Foreskin keratinocyte (primary cell): ENCODE measurements at places on chromosomes 12 and 14. TPM values are rescaled to one million over a fixed set of nuclear protein-coding genes. Genes with fewer than 3 reads are reported as not detected.

GRCh38 chr12:64745980-64746379 lies 13.2 kb downstream of the GNS start:
- no peak for DNase-seq

DNA sequence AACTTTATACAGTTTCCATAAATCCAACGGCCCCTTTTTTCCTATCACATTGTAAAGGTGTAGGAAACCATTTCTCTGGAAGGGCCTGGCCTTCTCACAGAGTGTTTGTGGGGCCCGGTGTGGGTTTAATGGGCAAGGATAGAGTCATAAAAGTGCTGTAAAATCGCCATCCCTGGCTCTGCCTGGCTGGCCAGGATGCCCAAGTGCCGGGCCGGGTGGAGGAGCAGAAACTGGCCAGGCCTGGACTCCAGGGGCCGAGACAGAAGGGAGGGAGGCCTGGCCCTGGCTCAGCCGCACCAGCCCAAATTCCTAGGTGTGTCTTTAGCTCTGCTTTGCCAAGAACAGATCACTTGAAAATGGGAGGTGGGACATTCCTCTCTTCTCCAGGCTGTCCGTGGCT lies 77.1 kb upstream of the DICER1 start:
- no peak for DNase-seq

- no peak for DNase-seq
Observed at GRCh38 chr14:99946652-99947489, 118.4 kb upstream of the EVL start.

Gene GPR132
- total RNA-seq = not detected in 2 replicates

DNA sequence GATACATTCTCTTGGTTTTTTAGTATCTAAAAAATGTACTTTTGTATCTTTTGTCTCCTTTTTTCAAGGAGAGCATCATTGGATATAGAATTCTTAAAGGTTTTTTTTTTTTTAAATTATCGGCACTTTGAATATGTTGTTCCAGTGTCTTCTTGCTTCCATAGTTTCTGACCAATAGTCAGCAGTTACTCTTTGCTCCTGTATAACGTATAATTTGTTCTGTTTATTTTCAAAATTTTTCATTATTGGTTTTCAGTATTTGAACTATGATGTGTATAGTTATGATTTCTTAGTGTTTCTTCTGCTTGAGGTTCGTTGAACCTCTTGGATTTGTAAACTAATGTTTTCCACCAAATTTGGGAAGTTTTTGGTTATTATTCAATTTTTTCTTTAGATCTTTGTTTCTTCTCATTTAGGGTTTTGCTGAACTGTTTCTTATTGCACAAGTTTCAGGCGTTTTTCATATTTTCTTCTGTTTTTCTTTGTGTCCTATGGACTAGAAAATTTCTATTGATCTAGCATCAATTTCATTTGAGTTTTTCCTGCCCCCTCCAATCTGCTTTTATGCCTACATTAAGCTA lies 93.9 kb downstream of the PLBD1 start:
- DNase-seq = peak; percentile 23

DNA sequence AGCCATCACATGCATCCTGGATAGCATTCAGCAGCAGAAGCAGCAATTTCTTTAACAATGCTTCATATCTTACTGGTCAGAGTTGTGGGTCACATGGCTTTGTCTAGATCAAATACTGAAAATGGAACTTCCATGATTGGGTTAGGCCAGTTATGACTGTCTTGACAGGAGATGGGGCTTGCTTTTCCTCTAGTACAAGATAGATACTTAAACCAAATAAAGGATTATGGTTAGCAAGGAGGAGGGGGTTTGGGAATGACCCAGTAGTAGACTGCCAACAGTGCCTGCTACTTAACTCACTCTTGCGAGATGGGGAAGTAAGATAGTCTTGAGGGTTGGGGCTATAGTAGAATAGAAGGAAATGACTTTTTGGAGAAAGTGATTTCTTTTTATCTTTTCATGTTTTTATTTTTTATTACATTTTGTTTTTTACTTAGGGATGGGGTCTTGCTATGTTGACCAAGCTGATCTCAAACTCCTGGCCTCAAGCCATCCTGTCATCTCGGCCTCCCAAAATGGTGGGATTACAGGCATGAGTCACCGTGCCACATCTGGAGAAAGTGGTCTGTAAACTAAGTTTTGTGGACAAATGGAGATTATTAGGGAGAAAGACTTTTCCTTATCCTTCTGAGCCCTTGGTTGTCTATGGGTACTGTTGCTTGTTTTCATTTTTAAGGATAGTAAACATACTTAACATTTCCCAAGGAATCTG lies 37.6 kb downstream of the WNK1 start:
- no peak for DNase-seq

- no peak for DNase-seq
Observed at GRCh38 chr12:116835484-116835883, 45.8 kb downstream of the HRK start.

- peak; percentile 50 for DNase-seq
Observed at GRCh38 chr14:67526676-67527459, 6.2 kb upstream of the PLEKHH1 start.

GRCh38 chr12:13179211-13180074 lies 17.1 kb upstream of the EMP1 start:
- peak; percentile 70 for DNase-seq

Gene STYK1
- total RNA-seq = 3.1 and 3.7 TPM in 2 replicates

GRCh38 chr12:10968765-10969456 lies 17.8 kb downstream of the TAS2R50 start:
- DNase-seq = peak; percentile 43

- DNase-seq = no peak
Observed at GRCh38 chr12:132466241-132467201, 23.4 kb upstream of the FBRSL1 start.

- no peak for DNase-seq
Observed at GRCh38 chr14:89162586-89162985, 254.4 kb downstream of the FOXN3 start.

DNA sequence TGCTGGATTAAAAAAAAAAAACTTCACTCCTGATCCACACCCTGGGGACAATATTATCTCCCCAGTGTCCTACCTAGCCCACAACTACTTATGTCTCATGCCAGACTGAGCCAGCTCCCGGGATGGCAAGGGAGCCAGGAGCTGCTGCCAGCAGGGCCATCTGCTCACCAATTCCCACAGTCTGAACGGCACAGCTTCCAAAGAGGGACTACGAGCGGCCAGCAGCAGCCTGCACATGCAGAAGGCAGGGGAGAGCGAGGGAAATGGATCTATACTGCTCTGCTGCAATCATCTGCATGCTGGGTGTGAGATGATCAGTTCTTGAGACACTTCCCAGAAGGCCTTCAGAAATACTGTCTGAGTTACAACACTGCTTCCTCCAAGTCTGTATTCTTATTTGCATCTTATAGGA lies 11.1 kb downstream of the SSH1 start:
- no peak for DNase-seq

Gene ANP32D
- not detected in 2 replicates for total RNA-seq

DNA sequence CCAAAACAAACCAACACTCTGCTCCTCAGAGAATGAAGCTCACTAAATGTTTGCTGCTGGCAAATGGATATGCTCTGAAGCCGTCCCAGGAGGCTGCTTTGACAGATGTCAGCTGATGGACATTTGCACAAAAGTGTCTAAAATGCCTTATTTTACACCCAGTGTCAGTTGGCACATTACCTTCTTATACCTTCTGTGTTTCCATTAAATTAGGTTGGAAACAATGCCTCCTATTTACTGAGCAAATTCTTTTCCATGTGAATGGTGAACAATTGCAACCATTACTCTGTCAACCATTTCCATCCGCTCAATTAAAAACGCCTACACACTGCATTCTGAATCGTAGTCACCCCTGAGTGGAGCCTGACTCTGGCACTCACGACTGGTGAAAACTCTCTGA lies 1679.9 kb upstream of the FLRT2 start:
- DNase-seq = no peak

DNA sequence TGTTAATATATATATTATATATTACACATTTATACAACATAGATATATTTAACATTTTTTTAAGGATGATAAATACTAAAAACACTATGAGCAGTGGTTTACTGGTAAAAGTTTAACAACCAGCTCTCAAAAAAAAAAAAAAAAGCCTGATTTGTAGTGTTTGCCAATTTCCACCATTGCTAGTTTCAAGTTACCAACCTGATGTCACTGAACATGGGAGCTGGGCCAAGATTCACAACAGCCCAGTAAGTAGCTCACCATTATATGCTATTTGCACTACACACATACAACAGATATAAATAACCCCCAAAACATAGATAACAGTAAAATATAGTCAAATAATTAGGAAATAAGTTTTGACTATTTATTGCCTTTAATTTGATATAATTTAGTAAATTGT lies 28.9 kb upstream of the TMX1 start:
- DNase-seq = no peak
